Osteocyte (in vitro differentiated cells): ENCODE measurements at places on chromosomes 16 and 17.

DNA sequence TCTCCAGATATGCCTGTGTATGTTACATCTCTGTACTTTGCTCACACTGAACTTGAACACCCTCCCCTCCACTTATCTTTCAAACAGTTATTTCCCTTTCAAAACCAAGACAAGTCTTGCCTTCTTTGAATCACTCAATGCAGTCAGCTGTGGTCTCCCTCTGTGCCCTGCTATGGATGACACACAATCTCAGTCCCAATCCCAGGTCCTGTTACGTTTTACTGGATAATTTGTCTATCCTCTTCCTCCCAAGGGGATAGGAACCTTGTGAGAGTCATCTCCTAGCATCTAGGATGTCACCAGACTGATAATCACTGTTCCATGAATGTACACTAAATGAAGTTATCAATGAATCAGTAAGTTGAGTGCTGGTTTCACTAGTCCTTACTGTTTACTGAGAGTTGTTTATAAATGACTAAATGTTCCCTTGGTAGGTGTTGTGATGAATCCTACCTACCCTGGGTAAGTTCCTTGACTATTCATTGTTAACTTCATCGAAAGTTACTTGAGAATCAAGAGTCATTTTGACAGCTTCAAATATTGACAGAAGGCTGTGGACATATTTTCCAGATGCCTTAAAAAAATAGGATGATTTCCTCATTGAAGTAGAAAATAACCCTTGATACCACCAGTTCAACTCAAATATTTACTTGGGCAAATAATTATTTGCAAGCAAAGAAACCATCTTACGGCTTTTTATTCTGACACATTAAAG is 244.9 kb downstream of the PRKCA start:
- H3K27me3 ChIP-seq = no peaks in the 10 kb centered on the region
- no peak overlapping the region for H3K4me3 ChIP-seq
- no peak for DNase-seq
- peaks cover 79% of the 10 kb centered on the region for H3K4me1 ChIP-seq

GRCh38 chr17:16997514-16998429 is 25.9 kb upstream of the TNFRSF13B start:
- H3K27ac ChIP-seq = no peak overlapping the region
- peaks cover 18% of the 10 kb centered on the region for H3K27me3 ChIP-seq
- peaks cover 7% of the 10 kb centered on the region for H3K4me1 ChIP-seq
- H3K36me3 ChIP-seq = no peaks in the 10 kb centered on the region
- no peak for DNase-seq
- H3K4me3 ChIP-seq = no peak overlapping the region

DNA sequence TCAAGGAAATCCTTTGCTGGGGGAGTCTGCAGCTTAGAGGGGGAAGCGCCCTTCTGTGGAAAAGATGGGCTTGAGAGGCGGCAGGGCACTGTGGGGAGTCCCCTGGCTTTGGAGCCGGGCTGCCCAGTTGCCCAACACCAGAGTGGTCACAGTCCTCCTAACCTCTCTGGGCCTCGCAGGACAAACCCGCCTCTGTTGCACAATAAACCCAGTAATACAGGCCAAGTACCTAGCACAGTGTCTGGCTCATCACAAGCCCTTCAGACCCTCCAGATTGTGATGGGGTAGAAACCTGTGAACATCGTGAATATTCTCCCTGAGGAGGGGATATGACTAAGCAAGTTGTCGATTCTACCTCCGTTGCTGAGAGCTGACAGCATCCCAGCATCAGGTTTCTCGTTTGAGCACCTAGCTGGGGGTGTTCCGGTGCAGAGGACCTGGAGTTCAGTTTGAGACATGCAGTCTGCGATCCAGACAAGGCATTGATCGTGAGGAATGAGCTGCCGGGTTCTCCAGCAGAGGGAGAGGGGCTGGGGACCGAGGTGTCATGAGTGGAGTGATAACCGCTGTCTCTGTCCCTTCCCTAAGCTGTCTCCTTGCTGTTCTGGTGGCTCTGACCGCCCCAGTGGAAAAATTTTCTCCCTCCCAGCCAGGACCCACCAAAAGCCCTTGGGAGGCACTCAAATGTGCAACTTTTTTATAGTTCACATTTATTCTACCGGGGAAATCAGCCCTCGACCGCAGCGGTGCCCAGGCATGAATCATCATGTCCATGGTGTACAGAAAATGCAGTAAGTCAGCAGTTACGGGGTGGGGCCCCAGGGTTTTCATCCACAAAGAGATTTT is 161.9 kb downstream of the WSCD1 start:
- peaks cover 23% of the 10 kb centered on the region for H3K27me3 ChIP-seq
- no peak overlapping the region for H3K27ac ChIP-seq
- H3K36me3 ChIP-seq = no peaks in the 10 kb centered on the region
- DNase-seq = peak; percentile 64
- peaks cover 8% of the 10 kb centered on the region for H3K4me1 ChIP-seq
- peak overlapping the region; percentile 18 for H3K4me3 ChIP-seq

- peaks cover 10% of the 10 kb centered on the region for H3K27me3 ChIP-seq
- no peak for DNase-seq
- H3K4me3 ChIP-seq = no peak overlapping the region
- H3K4me1 ChIP-seq = no peaks in the 10 kb centered on the region
- no peak overlapping the region for H3K27ac ChIP-seq
Observed at GRCh38 chr17:5950878-5951277, 119.3 kb upstream of the WSCD1 start.

DNA sequence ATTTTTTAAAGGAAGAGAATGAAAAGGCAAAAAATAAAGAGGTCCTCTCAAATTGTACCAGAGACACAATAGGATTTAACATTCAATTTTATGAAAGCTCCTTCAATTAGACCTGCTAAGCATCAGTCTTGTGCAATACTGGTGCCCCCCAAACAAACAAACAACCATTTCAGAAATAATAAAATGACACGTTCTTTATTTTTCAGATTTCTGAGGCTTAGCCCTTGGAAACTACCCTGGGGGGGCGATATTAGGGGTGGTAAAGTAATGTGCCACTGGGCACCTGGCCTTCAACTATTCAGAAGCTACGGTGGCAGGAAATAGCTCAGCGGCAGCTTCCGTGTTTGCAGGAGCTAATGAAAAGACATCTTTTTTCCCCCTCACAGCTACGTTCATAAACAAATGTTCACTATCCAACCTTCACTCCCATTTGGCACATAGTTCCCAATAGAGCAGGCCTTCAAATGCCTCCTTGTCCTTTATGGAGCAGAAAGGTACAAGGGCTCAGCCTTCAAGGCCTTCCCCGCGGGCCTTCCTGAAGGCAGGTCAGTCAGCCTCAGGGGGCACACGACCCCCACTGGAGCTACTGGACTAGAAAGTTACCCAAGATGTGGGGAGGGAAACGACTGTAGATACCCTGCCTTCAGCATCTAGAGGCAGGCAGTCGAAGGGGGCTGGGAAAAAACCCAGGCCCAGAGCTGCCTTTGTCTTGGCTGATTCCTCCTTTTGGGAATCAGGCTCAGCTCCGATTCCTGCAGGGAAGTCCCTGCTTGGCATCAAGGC is 44.1 kb downstream of the TBX4 start:
- H3K4me1 ChIP-seq = peaks cover 19% of the 10 kb centered on the region
- H3K27ac ChIP-seq = no peak overlapping the region
- DNase-seq = no peak
- H3K27me3 ChIP-seq = peaks cover 2% of the 10 kb centered on the region
